NCI-H748 treated with DMSO at 0.1 percent for 48 hours (cell line): ENCODE measurements at places on chromosomes 5 and 9.
A peak's percentile ranks its signal among the peaks of the same experiment; 100 is the strongest.

- DNase-seq = no peak
Observed at GRCh38 chr5:4873652-4874051, 266.5 kb upstream of the ADAMTS16 start.

DNA sequence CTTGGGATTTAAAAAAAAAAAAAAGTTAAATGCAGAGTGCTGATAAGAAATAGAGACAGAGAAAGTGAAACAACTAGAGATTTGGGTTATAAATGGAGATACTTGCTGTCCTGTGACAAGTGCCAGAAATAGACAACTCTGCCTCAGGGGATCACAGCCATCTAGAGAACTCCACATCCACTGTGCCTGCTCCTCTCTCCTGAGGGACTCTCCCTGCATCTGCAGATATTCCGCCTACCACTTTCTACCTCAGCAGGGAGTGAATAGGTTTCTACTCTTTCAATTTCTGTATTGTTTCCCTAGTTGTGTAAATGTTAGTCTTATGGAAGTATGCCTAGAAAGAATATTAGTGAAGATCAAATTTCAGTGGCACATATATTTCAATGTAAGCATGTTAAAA lies 307.2 kb downstream of the HTR1A start:
- DNase-seq = no peak

DNA sequence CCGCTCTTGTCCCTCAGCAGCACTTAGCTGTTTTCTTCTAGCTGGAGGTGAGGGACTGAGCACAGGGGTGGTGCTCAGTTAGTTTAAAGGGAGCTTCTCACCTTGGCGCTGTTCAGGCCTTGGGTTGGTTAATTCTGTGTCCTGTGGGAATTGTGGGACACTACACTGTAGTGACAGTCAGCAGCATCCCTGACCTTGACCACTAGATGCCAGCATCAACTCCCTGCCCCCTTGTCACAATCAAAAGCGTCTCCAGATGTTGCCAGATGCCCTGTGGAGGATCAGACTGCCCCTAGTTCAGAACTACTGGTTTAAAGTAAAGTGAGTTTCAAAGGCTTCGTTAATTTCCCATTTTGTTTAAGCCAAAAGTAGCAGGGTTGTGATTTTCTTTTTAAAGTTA lies 65.5 kb upstream of the DMRT3 start:
- DNase-seq = no peak

DNA sequence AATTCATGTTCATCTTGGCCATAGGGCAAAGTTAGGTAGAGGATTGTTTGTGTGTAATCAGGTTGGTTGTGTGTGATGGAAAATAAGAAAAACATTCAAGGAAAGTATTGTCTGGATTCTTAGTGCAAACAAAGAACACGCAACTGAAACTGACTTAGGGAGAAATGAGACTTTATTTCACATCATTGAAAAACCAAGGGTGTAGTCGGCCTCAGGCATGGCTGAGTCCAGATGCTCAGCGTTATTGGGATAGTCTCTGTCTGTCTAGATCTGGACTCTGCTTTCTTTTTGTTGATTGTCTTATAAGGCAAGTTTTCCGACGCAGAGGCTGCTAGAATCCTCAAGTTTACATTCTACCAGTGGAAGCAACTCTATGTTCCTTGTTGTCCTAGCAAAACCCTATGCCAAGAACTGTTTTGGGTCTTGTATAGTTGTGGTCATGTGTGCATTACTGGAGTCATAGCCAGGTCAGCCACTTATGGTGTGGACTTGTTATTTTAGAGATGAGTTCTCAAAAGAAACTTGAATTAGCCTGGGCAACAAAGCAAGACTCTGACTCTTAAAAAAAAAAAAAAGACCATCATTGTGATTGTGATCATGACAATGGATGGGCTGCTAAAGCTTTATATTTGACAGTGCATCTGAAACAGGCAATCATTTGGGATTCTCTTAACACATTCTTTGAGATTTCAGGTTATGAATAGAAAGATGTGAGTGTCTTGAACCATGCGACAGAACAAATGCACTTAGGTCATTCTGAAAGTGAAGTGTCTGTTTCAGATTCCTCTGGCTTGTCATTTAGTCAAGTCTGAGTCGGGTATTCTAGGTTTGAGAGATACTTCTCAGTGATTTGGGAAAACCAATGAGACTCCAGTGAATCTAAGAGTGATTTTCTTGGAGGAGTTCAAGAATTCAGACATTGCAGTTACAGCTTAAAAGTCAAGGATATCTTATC lies 82.6 kb downstream of the DOCK2 start:
- no peak for DNase-seq

GRCh38 chr9:32776201-32776600 lies 7.1 kb upstream of the TMEM215 start:
- DNase-seq = no peak

DNA sequence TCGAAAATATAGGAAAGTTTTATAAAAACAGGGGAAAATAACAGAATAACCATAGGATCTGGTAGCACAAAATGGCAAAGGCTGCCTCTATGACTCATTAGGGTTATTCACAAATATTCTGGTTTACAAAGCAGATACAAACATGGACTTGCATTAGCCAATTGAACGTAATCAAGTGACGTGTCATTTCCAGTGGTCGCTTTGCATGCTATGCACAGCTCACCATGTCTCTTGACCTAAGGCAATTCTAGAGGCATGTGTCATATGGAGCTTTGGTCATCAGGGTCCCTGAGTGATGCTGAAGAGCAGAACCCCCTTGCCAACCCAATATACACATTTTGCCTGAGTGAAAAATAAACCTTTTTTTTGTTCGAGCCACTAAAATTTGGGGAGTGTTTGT lies 158.8 kb downstream of the TMEM161B start:
- no peak for DNase-seq

GRCh38 chr9:106478727-106479126 lies 384.2 kb upstream of the ZNF462 start:
- no peak for DNase-seq

DNA sequence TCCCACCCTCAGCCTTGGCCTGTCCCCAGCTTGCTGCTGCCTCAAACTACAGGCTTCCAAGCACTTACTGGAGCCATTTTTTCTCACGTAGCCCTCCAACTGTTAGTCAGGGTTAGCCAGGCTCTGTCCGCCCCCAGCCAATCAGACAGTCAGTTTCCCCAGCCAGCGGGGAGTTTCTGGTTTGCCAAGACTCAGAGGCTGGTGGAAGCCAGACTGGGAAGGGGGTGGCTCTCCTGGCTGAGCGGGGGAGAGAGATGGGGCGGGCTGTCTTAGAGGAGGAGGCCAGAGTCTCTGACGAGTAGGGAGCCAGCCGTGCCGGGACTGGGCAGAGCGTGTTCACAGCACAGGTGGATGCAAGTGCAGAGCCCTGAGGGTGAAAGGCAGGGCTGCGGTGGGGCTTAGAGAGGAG lies 15.3 kb downstream of the PROP1 start:
- no peak for DNase-seq

GRCh38 chr9:13278368-13279246 lies 885 bp downstream of the MPDZ start:
- peak; percentile 65 for DNase-seq

GRCh38 chr5:20466512-20466911 lies 478.5 kb upstream of the CDH18 start:
- no peak for DNase-seq

DNA sequence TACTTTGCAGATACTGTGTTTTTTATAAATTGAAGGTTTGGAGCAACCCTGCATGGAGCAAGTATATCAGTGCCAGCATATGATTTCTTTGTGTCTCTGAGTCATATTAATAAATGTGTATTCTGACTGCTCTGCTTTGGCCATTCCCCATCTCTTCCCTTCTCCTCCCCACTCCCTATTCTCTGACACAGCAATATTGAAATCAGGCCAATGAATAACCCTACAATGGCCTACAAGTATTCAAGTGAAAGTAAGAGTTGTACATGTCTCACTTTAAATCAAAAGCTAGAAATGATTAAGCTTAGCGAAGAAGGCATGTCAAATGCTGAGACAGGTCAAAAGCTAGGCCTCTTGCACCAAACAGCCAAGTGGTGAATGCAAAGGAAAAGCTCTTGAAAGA lies 82.2 kb upstream of the TLX3 start:
- DNase-seq = no peak

GRCh38 chr9:801399-802071 lies 40.0 kb upstream of the DMRT1 start:
- DNase-seq = no peak

DNA sequence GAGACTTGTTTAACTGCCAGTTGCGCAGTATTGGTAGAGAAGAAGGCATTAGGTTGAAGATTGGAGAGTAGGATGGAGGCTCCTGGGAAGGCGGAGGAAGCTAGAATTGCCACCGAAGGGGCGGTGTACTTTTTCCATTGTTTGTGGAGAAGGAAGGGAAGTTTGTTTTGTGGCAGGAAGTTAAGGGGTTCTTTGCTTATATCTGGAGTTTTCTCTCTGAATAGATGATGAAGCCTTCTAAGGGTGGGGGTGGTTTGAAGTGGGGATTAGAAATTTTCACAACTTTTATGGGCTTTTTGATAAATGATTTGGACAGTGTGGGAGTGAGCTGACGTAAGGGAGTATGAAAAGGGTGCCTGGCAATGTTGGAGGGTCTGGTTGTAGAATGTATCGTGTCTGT lies 59.3 kb downstream of the SNX30 start:
- DNase-seq = no peak

GRCh38 chr5:122951658-122952057 lies 84.9 kb downstream of the PPIC start:
- DNase-seq = no peak

- no peak for DNase-seq
Observed at GRCh38 chr9:16575986-16576245, 294.6 kb downstream of the BNC2 start.

GRCh38 chr9:969310-970150 lies 6.9 kb upstream of the DMRT3 start:
- DNase-seq = no peak

GRCh38 chr5:170375283-170375682 lies 13.9 kb downstream of the KCNMB1 start:
- no peak for DNase-seq

GRCh38 chr5:39302472-39302871 lies 61.8 kb downstream of the C9 start:
- DNase-seq = no peak

DNA sequence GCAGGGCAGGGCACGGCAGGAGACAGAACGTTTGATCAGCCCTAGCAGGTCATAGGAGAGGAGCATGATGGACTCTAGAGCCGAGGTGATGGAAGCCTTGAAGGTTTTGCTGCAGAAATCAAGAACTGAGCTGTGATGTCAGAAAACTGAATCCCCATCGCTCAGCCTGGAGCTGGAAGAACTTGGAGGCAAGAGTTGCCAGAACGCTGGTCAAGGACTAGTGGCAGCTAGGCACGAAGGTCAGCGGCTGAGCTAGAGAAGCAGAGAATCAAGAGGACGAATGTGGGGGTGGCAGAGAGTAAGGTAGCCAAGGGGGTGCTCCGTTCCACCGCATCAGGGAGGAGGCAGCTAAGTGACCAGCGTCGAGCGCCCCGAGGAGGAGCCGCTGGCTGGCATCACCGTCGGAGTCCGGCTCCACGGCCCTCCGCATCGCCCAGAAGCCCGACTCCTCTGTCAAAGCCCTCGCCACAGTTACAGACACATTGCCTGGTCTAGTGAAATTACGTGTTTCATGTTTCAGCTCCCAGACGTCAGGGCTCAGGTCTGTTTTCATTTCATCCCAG lies 1.2 kb upstream of the GALNT10 start:
- no peak for DNase-seq

GRCh38 chr5:169097374-169098326 lies 203.3 kb downstream of the SLIT3 start:
- DNase-seq = no peak

DNA sequence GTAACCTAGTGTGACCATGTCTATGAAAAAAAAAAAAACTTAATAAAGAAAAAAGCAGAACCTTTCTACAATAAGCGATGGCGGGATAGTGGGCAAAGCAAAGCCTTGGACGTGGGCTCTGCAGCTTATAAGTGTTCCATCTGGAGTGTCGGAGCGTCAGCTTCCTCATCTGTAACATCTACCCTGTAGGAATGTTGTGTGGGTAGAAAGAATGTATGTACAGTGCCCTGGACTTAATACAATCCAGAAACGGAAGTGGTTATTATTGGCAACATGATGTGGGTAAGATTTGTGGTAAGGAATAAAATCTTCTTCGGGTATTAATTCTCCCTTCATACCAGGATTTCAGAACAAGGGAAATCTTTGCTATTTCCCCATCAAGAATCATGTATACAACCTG lies 66.5 kb downstream of the SEMA5A start:
- no peak for DNase-seq

DNA sequence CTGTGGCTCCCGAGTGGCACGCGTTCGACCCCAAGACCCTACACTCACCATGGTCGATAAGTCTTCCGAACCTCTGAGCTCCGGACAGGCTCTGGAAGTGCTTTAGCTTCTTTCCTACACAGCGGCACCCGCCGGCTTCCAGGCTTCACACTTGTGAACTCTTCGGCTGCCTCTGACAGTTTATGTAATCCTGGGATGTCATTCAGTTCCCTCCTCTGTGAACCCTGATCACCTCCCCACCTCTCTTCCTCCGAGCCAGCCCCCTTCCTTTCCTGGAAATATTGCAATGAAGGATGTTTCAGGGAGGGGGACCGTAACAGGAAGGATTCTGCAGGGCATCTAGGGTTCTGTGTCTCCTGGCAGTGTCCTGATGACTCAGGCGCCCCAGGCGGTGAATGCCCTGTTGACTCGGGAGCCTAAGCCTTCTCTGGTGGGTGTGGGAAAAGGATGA lies at the start of gene CD14:
Gene CD14 (minus strand): TSS at position 155 of the 451 bp plus-strand sequence. CDS start 104 bp downstream, at position 51.
- DNase-seq = no peak

- DNase-seq = no peak
Observed at GRCh38 chr5:53552561-53552960, 7.9 kb upstream of the NDUFS4 start.

DNA sequence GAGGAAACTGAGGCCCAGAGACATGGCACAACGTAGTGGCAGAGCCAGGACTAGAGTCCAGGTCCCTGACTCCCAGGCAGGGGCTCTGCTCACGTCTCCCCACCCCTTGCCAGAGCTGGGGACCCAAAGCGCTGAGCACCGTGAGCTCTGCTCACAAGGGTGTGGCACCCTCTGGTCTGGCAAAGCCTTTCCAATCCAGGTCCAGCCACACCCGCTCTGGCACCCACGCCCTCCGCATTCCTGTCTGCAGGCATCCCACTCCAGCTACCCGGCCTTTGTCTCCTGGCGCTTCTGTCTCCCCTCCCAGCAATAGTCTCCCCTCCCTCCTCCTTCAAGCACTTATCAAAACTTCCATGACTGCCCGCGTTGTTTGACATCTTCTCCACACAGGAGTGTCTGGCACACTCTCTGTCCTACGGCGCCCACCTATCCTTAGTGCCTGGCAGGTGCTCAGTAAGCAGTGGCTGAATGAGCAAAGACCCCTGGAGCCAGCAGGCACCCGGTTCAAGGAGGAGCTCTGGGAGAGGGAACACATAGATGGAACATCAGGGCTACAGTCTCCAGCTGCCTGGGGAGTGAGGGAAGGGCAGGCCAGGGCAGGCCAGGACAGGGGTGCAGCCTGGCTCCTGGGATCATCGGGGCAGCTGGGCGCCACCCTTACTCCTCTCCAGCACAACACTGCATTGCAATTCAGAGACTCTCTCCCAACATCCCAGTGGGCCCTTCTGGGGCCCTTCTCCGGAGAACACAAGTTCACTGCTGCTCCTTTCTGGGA lies 12.0 kb downstream of the HIGD2A start:
- DNase-seq = no peak

GRCh38 chr5:10489810-10490426 lies 48.2 kb downstream of the ROPN1L start:
- DNase-seq = no peak
